ENCODE measurements at places on chromosomes 2 and 18.

DNA sequence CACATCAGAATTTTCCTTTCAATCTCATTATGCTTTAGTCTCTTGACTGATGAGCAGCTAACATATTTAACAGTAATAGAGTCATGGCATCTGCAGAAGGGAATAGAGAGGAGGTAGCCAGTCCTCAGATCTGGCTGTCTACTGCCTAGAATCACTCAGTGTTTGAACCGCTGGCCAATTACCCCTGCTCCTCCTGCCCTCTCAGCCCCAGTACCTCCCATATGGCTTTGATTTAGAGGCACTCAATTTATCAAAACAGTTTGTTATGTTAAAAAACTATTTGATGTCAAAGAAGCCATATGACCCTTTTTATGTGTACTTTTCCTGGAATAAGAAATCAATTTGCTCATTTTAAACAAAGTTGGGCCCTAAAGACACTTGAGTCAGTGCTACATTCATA lies 355.2 kb downstream of the CMPK2 start:
- no peak for DNase-seq

DNA sequence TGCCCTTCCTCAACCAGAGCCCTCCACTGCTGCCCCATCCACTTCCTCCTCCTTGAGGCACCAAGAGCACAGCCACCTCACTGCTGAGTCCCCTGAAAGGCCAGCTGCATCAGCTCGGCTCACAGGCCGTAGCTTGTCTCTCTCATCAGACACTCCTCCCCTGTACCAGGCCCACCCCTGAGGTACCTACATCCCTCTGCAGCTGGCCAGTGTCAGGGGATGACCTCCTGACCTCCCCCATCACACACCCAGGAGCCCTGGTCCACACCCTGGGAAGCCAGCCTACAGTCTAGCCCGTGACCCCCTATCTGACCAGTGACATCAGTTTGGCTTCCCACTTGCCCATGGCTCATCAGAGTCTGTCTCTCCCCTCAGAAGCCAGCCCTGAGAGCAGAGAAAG lies 205.6 kb downstream of the TNS1 start:
- peak; percentile 36 for DNase-seq

DNA sequence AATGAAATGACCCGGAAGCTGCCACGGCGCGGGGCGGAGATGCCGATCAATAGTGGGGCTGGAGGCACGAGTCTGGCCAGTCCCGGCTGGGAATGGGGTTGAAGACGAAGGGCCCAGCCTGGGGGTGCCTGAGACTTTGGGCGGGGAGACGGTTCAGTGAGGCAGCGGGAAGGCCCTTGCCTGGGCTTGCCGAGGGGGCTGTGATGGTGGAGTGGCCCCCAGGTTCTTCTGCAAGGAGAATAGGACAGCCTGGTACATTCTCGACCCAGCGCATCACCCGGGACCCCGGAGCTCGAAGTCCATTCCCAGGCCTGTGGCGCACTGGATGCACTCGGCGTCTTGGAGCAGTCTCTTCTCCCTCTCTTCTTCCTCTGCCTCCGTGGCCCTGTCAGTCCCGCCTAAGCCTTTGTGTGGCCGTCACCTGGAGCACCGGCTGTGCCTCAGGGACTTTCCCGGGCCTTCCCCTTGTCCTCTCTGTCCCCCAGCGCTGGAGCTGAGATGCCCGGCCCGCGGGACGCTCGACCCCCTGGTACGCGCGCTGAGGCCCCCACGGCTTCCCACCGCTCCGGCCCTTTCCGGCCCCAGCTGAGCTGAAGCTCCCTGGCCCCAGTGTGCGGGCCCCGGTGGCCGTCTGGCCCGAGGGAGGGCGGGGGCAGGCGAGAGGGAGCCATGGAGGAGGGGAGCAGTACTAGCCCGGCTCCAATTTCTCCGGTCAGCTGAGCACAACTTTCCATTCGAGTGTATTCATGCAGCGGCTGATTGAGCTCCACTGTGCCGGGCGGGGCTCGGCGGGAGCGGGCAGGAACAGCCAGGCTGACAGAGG lies 8.0 kb downstream of the SIX3 start:
- DNase-seq = no peak

- no peak for DNase-seq
Observed at GRCh38 chr2:152814475-152815030, 96.1 kb downstream of the ARL6IP6 start.

GRCh38 chr2:85326406-85327159 lies 1.2 kb downstream of the TGOLN2 start:
- DNase-seq = peak; percentile 88

- no peak for DNase-seq
Observed at GRCh38 chr18:9017905-9018227, 84.6 kb upstream of the NDUFV2 start.

- no peak for DNase-seq
Observed at GRCh38 chr2:186590350-186590758, 498 bp downstream of the ITGAV start.

GRCh38 chr2:201441409-201441808 lies 9.8 kb downstream of the TRAK2 start:
- DNase-seq = no peak

GRCh38 chr2:40281021-40281940 lies 170.6 kb downstream of the SLC8A1 start:
- DNase-seq = no peak

- no peak for DNase-seq
Observed at GRCh38 chr2:151189125-151189524, 72.5 kb downstream of the RBM43 start.

- no peak for DNase-seq
Observed at GRCh38 chr2:60352491-60353405, 200.7 kb downstream of the BCL11A start.

- no peak for DNase-seq
Observed at GRCh38 chr2:204695506-204695905, 150.2 kb downstream of the PARD3B start.

- DNase-seq = no peak
Observed at GRCh38 chr18:55918444-55918843, 330.5 kb upstream of the TCF4 start.

GRCh38 chr2:140905083-140905781 lies 1225.6 kb downstream of the LRP1B start:
- no peak for DNase-seq

Measured in inflammatory macrophage (primary cell).